ENCODE measurements at places on chromosomes 16 and 17.

- no peak for DNase-seq
Measured at GRCh38 chr17:49508061-49508865, 13.2 kb downstream of the NGFR start.

DNA sequence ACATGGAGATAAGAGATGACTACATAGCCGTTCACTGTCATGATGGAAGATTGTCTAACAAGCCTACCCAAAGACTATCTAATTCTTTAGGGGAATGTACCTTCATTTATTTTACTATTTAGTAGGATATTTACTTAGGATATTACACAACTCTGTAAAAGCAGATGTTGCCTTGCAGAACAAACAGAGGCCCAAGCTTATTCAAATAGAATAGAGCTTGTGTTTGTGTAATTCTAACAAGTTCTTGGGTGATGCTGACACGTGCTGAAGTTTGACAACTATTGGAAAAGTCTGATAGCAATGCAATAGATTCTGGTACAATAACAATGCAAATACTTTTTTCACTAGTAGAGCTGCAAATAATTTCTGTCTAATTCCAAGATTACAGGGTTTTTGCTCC, 447.6 kb downstream of the TOX3 start:
- DNase-seq, result no peak

DNA sequence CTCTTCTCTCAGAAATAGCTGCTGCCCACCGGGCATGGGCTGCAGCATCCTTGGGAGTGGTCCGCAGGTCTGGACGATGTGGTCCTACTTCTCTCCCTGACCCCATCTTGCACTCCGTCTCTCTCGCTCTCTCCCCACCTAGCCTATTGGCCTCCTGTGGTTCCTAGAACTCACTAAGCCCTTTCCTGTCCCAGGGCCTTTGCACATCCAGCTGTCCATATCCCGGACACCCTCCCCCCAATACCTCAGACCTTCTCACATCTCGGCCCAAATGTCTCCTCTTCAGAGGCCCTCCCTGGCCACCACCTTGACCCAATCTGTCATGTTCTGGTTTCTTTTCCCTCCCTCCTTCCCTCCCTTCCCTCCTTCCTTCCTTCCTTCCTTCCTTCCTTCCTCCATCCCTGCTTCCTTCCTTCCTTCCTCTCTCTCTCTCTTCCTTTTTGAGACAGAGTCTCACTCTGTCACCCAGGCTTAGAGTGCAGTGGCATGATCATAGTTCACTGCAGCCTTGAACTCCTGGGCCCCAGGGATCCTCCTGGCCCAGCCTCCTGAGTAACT, 4.5 kb downstream of the SLC4A1 start:
- no peak for DNase-seq

GRCh38 chr16:55540221-55540620, 26.3 kb upstream of the CAPNS2 start:
- no peak for DNase-seq

- peak; percentile 97 for DNase-seq
Measured at GRCh38 chr17:63848834-63849689, 6.6 kb upstream of the SMARCD2 start.

- DNase-seq, result peak; percentile 66
Measured at GRCh38 chr17:1203111-1203966, 23.6 kb upstream of the ABR start.

DNA sequence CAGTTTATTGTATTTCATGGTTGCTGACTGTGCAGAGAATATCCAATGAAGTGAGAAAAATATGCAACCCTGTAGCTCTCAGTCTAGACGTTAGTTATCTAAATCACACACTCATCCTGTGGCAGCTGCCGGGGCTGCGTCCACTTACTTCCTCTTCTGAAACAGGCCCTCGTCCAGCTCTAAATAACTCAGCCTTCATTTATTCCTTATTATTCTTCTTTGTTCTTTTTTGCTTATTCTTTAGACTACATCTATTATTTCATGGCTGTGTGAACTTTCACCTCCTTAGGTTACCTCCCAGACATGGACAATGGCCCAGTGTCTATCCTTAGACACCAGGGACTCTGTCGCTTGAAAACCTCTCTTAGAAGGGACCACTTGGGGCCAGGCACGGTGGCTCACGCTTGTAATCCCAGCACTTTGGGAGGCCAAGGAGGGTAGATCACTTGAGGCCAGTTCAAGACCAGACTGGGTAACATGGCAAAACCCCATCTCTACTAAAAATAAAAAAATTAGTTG, 3.4 kb upstream of the THUMPD1 start:
- no peak for DNase-seq

GRCh38 chr17:41185001-41185400, 290 bp upstream of the KRTAP4-1 start:
- DNase-seq, result no peak

DNA sequence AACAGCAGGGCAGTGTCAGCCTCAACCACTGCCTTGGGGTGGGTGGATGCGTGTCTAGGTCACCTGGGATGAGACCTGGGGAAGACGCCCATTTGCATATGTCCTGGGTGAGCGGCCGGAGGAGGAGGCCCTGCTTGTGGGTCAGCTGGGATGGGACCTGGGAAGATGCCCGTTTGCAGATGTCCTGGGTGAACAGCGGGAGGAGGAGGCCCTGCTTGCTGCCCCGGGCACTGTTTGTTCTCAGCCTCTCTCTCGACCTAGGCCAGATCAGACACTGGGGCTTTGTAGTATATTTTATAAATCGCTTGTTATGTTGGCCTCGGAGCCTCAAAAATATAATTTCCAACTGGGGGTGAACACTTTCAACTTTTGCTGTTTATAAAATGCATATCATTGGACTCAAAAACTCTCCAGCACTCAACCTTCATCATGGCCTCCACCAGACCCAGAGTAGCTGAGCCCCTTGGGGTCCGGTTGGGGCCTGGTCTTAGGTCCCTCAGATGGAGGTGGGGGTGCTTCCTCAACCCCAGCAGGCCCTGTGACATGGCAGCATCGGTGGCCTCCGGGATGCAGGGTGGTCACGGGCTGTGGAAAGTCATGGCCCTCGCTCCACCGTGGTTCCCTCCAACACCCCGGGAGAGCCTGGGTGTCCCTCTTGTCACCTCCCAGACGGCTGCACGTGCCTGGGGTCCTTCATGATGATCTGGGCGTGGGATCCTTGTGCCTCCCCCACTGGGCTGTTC, 17.3 kb downstream of the DBNDD1 start:
- DNase-seq, result no peak

- DNase-seq, result no peak
Measured at GRCh38 chr16:85029981-85030401, 2.4 kb downstream of the KIAA0513 start.

DNA sequence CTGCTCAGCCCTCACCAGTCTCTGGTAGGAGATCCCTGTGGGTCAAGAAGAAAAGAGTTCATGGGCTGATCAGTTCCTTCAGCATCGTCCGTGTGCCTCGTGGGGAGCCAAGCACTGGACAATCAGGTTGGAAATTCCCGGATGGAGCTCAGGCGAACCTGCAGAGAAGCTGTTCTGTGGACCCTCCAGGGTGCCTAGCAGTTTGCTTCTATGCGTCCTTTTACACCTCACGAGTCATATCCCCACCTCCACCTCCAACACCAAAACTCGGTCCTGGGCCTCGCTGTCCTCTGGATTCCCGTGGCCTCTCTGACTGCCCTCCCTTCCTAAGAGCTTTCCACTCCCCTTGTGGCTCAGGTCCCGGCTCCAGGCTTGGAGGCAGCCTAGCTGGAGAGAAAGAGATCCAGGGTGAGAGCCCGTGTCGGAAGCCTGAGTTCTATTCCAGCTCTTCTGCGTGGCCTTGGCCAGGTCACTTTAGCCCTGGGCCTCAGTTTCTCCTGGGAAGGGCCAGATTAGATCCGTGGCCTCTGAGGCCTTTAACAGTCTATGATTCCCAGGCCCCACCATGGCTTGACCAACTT, 26.2 kb upstream of the PIK3R6 start:
- no peak for DNase-seq

DNA sequence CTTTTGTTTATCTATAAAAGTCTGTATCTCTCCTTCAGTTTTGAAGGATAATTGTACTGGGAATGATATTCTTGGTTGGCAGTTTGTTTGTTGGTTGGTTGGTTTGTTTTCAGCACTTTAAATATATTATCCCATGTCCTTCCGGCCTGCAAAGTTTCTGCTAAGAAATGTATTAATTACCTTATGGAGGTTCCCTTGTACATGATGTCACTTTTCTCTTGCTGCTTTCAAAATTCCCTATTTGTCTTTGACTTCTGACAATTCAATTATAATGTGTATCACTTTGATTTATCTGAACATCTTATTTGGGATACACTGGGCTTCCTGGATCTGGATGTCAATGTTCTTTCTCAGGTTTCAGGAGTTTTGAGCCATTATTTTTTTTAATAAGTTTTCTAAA, 4.1 kb upstream of the KRT34 start:
- no peak for DNase-seq

- DNase-seq, result no peak
Measured at GRCh38 chr17:78486228-78486802, 90.9 kb downstream of the DNAH17 start.

DNA sequence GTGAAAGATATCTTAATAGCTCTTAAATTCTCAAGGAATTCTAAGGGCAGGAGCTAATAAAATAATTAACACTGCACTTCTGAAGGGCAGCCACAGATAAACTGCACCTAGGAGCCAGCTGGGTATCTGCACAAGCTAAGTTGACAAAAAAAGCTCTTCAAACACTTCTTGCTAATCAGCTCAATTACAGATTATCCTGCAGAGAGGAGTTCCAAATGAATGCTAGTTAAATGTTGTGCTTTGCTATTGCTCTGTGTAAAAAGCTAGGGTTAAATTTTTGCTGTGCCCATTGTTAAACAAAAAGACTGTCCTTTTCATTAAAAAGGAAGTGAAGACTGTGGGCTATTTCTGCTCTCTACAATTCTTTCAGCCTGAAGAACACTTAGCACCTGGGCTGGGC, 158.5 kb upstream of the SHISA6 start:
- DNase-seq, result no peak
